ENCODE measurements at places on chromosomes 7 and 10.

DNA sequence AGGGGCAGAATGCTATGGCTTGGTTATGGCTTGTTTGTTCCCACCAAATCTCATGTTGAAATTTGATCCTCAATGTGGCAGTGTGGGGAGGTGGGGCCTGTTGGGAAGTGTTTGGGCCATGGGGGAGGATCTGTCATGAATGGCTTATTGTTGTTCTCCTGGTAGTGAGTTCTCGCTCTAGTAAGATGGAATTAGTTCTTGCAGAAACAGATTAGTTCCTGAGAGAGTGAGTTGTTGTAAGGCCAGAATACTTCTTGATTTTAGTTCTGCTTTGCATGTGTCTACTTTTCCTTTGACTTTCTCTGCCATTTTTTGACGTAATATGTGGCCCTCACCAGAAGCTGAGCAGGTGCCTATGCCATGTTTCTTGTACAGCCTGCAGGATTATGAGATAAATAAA, 188.2 kb downstream of the KIF20B start:
- peak; percentile 24 for DNase-seq

GRCh38 chr7:30476459-30477145, 2.0 kb downstream of the NOD1 start:
- no peak for DNase-seq

DNA sequence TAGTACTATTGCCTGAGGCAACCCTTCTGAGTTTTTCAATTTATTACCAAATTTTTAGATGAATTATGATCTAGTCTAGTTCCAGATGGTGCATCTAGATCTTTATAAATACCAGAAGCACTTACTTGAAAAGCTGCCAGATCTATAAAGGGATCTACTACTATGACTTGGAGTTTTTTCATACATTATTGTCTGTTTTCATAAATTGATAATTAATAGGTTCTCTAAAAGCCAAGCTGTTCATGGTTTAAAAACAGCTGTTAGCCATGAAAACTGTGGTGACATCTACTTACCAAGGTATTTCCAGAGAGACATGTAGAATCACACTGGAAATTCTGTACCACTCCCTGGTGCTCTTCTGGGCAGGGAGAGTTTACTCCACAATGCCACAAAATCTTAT, 786.5 kb upstream of the C7orf33 start:
- DNase-seq = no peak

GRCh38 chr7:92973974-92974373, 137.6 kb upstream of the CDK6 start:
- no peak for DNase-seq

- DNase-seq = no peak
Measured at GRCh38 chr7:26441611-26442277, 150.1 kb downstream of the SNX10 start.

DNA sequence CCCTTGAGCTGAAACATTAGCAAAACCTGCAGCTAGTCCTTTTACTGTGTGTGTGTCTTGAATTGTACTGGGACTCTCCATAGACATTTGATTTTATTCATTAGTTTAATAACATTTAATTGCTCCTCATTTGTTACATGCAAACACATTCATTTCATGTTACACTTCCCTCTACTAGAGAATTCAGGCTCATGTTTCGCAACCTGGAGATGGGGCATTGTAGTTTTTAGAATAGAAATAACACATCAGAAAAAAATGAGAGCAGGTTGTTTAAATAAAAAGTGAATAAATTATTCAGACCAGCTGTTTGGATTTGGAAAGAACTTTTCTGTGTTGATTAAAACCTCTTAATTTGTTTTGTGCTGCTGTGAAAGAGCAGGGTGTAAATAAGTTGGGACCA, 243.9 kb downstream of the ETV1 start:
- no peak for DNase-seq

DNA sequence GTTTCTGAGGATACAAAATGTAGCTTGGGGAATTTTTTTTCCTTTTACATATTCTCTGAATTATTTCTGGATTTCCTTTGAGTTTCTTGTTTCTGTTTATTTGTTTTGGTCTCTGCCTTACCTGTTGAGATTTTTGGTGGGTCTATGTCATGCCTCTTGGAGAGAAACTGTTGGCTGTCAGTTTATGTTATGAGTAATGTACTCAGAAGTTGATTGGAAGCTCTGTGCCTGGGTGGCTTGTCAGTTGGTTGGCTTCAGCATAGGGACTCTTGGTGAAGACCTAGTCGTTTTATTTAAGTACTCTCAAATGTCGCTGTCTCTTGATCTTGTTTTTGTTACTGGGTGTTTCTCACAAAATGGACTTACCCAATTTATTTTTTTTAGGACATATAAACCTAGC, 132.4 kb downstream of the CDK14 start:
- no peak for DNase-seq

DNA sequence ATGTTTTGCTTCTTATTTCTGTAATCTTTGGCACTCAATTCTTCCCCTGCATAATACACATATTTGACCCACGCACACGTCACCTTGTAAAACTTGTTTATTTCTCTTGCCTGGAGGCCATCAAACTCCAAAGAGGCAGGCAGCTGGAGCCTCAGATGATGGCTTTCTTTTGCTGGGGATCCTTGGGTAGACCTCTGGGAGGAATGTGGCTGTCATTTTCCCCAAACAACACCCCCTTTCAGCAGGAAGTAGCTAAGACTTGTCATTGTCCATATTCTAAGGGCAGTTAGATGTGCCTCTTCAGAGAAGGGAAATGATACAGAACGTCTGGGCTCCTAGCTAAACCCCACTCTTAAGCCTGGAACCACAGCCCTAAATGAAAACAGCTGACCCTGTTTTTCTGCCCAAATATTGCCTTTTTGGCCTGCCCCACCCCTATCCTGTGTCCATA, 111.3 kb downstream of the ITGB8 start:
- no peak for DNase-seq

DNA sequence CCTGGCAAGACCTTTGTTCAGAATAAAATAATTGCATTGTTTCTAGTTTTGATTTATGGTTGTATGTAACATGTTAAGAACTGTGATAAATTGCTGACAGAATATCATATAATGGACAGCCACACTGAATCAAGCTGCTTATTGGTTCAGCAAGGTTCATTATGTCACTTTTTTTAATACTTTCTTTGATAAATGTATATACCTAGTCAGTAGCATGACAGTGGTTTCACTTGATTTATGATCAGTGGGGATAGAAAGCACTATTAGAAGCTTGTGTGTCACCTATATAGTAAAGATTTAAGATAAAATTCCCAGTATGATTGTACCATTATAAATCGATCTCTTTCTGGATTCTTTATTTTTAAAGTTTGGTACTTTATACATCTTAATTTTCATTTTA, 4.5 kb downstream of the BUB3 start:
- DNase-seq = no peak

DNA sequence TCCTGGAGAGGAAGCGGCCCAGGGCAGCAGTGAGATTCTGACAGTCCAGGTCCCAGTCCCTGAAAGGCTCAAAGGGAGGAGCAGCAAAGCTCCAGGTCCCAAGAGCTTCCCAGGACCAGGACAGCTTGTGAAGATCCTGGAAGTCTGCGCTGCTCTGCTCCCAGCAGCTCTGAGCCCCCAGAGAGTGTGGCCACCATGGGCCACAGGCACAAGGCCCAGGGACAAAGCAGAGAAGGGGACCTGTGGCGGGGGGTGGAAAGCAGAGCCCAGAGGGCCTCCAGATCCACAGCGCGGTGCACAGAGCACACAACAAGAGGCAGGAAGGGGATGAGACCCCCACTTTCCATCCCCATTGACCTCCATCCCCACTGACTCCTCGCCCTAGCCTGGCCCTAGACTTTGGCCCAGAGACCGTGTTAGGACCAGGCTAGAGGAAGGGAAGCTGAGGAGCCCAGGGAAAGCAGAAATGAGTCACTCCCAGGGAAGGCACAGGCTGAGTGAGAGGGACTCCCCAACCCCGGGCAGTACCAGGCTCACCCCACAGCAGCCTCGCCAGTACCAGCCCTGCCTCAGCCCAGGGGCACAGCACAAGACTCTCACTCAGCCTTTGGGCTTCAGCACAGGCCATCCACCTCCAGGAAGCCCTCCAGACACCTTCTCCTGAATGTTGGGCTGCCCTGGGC, 75.5 kb downstream of the GRID1 start:
- DNase-seq = no peak

GRCh38 chr10:103265717-103266329, 11.1 kb upstream of the INA start:
- peak; percentile 39 for DNase-seq

- no peak for DNase-seq
Measured at GRCh38 chr7:150668472-150668911, 17.0 kb upstream of the GIMAP2 start.

- DNase-seq = no peak
Measured at GRCh38 chr10:1824928-1825327, 87.6 kb upstream of the ADARB2 start.

- DNase-seq = no peak
Measured at GRCh38 chr7:127678947-127679346, 27.0 kb downstream of the SND1 start.

DNA sequence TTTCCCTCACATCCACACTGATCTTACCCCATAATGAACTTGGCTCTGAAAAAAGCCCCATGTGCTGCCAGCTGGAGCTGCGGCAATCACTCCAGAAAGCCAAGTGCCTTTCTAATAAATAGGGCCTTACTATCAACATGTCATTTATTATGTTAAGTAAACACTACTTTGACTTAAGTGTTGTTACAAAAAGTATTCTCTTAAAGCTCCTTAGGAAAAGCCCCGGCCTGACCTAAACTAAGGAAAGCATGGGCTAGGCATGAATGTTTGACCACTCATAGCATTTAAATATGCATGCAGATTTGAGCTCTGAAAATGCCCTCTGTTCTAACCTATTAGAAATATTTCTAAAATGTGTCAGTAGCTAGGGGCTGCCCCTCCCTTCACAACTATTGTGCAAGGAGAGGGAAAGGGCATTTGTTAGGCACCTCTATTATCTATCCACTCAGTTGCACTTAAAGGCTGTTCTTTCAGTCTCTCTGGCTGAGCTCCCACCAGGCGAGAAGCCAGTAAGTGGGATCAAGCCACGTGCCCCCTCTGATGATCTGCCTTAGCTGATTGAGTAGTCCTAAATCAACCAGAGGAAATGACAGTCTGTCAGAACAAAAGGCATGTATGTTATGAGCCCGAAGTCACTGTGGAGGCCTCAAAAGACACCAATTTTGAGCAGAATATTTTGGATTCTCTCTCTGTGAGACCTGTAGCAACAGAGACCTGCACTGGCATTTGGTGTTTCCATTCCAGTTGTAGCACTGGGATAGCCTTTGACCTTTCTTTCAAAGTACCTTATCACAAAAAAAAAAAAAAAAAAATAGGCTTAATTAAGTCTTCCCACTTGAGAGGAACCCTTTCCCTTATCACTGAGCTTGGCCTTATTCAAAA, 77.1 kb downstream of the ITGB8 start:
- peak; percentile 75 for DNase-seq

GRCh38 chr10:119297207-119297968, 90.0 kb downstream of the GRK5 start:
- no peak for DNase-seq

DNA sequence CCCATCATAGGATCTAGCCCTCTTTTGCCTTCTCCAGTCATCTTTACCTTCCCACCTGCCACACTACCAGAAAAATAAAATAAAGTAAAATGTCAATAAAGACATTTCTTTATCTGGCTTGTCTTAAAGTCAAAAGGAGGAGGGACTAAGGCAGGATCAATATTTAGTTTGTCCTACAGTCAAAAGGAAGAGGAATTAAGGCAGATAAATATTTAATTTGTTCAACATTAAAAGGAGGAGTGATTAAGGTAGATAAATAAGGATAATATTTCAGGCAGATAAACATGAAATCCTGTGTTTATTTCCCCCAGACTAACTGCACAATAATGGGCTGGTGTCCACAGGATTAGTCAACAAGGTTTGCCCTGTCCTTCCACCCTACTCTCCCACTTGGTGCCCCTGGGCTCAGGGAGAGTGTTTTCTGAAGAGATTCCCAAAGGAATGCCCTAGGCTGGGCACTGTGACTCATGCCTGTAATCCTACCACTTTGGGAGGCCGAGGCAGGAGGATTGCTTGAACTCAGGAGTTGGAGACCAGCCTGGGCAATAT, 18.3 kb upstream of the MSMB start:
- no peak for DNase-seq

- no peak for DNase-seq
Measured at GRCh38 chr7:158881731-158882130, 25.4 kb downstream of the DYNC2I1 start.

GRCh38 chr10:5038733-5039132, 35.1 kb upstream of the AKR1C2 start:
- no peak for DNase-seq

GRCh38 chr10:47027108-47027783, 116.0 kb downstream of the PTPN20 start:
- DNase-seq = no peak

- DNase-seq = no peak
Measured at GRCh38 chr10:8455181-8455580, 400.7 kb downstream of the GATA3 start.

DNA sequence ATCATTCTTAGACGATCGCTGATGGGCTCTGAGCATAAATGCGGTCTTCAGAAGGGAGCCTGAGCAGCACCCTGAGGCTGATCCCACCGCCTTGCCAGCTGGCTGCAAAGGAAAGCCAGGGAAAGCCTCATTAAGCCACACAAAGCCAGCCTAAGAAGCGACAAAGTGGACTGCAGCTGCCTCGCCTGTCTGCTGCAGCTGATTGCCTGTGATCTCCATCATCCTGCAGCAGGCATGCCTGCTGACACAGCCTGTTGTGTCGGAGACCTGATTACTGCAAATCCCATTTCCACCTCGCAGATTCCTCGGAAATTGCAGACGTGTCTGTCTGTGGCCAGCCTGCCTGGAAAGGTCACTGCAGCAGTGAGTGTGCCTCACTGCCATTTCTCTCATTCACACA, 1087.0 kb upstream of the AUTS2 start:
- DNase-seq = peak; percentile 71

- DNase-seq = no peak
Measured at GRCh38 chr7:13489386-13489785, 500.1 kb downstream of the ETV1 start.

DNA sequence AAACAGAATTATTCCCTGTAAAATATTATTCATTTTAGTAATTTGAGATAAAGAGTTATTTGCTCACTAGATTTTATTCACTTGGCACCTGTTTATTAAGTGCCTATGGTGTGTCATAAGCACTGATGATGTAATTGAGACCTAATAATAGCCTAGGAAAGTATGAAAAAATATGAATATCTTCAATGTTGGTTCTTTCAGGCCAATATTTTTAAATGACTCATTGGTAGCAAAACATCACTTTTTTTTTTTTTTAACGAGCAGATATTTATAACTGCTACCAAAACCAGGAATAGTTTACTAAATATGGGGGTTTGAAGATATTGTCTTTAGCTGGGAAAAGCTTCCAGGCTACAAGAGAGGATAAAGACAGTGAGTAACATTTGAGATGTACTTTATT, 228.0 kb downstream of the PRKG1 start:
- peak; percentile 37 for DNase-seq

- no peak for DNase-seq
Measured at GRCh38 chr10:28711041-28711440, 33.7 kb downstream of the BAMBI start.

GRCh38 chr7:36887233-36887632, 162.9 kb upstream of the AOAH start:
- DNase-seq = no peak

- DNase-seq = no peak
Measured at GRCh38 chr10:71521504-71522441, 125.1 kb downstream of the CDH23 start.

GRCh38 chr10:52319926-52320325, 5.8 kb downstream of the DKK1 start:
- no peak for DNase-seq

- DNase-seq = no peak
Measured at GRCh38 chr7:157828190-157828589, 491.4 kb downstream of the DNAJB6 start.

- DNase-seq = no peak
Measured at GRCh38 chr7:2093215-2093842, 139.4 kb downstream of the MAD1L1 start.

GRCh38 chr7:84083846-84084245, 110.7 kb downstream of the SEMA3A start:
- DNase-seq = peak; percentile 62

All from retinal pigment epithelial cell (primary cell).